ENCODE measurements at places on chromosomes 3 and 15.

- ATAC-seq, result no peak
These were observed 263.8 kb upstream of the UBE2E2 start for GRCh38 chr3:22939349-22939748.

DNA sequence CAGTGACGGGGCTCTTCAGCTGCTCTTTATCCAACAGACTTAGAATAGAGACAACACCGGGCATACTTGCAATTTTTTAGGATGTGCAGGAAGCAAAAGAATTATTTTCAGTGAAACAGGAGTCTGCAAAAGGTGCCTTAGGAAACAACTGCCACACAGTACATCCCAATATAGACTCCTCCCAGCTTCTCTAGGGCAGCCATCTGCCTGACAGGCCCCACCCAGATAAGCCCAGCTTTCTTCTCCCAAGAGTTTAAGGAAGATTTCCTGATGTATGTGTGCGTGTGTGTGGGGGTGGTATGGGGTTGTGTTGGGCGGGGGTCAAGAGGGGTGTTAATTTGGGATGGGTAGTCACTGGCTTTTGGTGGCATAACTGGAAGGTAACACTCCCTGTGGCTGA lies 21.5 kb downstream of the MAP2K1 start:
- no peak for ATAC-seq

DNA sequence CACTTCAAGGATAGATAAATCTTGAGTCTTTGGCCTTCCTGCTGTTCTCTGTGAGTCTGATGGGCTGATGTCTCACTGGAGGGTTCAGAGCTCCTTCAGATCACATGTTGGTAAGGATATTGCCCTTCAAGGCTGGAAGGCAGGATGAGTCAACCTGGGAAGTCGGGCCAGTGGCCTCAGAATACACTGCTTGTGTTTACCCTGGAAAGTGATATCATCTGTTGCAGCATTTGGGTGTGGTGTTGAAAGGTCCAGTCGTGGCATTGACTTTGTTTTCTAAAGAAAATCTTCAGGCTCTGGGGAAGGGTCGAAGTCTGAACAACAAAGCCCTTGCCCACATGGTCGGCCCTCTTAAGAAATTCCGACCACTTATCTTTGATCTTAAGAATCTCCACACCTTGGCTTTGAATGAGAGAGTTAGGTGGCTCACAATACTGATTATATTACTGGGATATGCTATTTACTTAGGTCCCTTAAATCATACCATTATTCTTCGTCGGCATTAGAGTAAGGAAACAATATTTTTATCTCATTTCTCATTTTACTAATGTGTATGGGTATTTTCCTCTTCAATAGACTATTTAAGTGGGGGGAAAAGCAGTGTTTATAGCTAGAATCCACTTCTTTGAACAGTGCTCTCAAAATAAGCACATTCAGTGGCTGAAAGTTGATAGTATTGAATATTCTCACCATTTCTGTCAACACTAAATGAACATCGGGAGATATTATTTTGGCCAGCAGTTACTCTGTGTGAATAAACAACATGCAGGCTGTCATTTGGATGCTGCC lies 303.9 kb upstream of the RASGRP1 start:
- no peak for ATAC-seq

GRCh38 chr15:67202991-67203390 lies 51.5 kb downstream of the AAGAB start:
- ATAC-seq, result no peak

Measured in activated T-helper 17 cell treated with anti-CD3 and anti-CD28 coated beads, Interleukin-2, amount 50 U/mL, for 72 hours (primary cell).